ENCODE measurements at places on chromosomes 12 and 14. TPM values are rescaled to one million over a fixed set of nuclear protein-coding genes. Genes with fewer than 3 reads are reported as not detected.
A peak's percentile ranks its signal among the peaks of the same experiment; 100 is the strongest.

KLRC2 gene
- 0.39 TPM for total RNA-seq

EID3 gene
- 9.4 TPM for total RNA-seq

MRPS35 gene
- 54.0 TPM for total RNA-seq

EXOC3L4 gene
- total RNA-seq, result not detected

DNA sequence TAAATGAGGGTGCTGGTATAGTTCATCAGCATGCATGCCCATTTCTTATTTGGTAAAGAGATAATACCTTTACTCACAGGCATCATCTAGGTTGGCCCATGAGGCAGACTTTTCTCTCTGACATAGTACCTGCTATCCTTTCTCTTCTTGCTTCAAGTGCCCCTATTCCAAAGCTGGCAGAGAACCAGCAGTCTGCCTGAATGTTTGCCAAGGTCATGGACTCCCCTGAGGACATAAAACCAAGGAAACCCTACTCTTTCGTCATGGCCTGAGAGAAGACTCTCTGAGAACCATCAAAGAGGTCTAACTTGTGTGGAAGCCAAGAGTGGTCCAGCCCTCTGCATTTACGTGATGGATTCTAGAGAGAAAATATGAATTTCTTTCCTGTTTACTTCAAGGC is 11.9 kb downstream of the PPP1R36 start:
- peaks cover 7% of the 10 kb centered on the region for H3K4me1 ChIP-seq
- H3K4me3 ChIP-seq, result no peak overlapping the region

GRCh38 chr14:54808326-54809161 is 94.1 kb downstream of the GCH1 start:
- peaks cover 25% of the 10 kb centered on the region for H3K27me3 ChIP-seq
- H3K4me1 ChIP-seq, result peaks cover 2% of the 10 kb centered on the region
- H3K36me3 ChIP-seq, result no peaks in the 10 kb centered on the region
- no peak overlapping the region for H3K27ac ChIP-seq
- DNase-seq, result no peak

GRCh38 chr14:50829489-50830043 is 1.4 kb downstream of the NIN start:
- H3K4me1 ChIP-seq, result peaks cover 46% of the 10 kb centered on the region
- H3K27me3 ChIP-seq, result peaks cover 13% of the 10 kb centered on the region
- peaks cover 37% of the 10 kb centered on the region for H3K36me3 ChIP-seq
- DNase-seq, result no peak
- peak overlapping the region; percentile 4 for H3K27ac ChIP-seq

- no peak overlapping the region for H3K4me3 ChIP-seq
- DNase-seq, result no peak
- H3K27me3 ChIP-seq, result peaks cover 3% of the 10 kb centered on the region
- H3K36me3 ChIP-seq, result peaks cover 3% of the 10 kb centered on the region
- H3K27ac ChIP-seq, result no peak overlapping the region
Measured at GRCh38 chr12:55652352-55652751, 15.7 kb downstream of the OR10P1 start.

DNA sequence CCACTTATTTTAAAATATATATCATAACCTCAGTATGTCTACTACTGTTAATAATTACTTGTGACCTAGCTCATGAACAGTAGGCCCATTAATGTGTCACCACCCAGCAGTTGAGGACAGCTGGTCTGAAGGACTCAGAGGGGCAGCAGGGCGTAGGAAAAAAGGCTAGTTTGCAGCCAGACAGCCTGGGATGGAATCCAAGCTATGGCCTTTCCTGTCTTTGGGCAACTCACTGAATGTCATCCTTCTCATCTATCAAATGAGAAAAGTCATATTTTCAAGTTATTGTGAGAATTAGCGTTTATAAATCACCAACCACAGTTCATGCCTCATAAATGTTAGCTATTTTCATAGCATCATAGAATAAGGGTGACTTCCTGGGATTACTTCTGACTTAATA is 12.3 kb downstream of the DENND5B start:
- no peak overlapping the region for H3K27ac ChIP-seq
- no peaks in the 10 kb centered on the region for H3K27me3 ChIP-seq
- H3K36me3 ChIP-seq, result no peaks in the 10 kb centered on the region
- H3K4me3 ChIP-seq, result no peak overlapping the region
- no peaks in the 10 kb centered on the region for H3K4me1 ChIP-seq

GRCh38 chr12:84825149-84825548 is 87.5 kb downstream of the SLC6A15 start:
- no peaks in the 10 kb centered on the region for H3K27me3 ChIP-seq
- no peaks in the 10 kb centered on the region for H3K36me3 ChIP-seq
- no peak for DNase-seq
- H3K27ac ChIP-seq, result no peak overlapping the region

DNA sequence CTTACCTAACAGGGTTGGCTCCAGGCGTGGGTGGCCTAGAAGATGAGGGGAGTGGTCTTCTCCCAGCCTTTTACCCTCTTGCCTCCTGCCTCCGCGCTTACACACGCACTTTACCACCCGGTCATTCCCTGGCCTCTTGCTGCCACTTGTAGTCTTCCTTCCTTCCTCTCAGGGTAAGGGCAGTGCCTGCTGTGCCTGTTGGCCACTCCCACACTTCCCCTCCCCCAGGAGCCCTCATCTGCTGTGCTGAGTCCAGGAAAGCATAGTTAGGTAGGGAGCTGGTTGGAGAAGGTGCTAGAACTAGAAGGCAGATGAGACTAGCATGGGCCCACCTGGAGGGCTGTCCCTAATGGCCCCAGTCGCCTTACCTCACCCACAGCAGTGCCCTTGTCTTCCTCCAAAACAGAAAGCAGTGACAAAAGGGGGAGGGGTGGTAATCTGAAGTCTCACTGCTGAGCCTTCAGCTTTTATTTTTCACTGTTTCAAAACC is 54.3 kb upstream of the SRSF5 start:
- peak overlapping the region; percentile 9 for H3K4me3 ChIP-seq
- peaks cover 62% of the 10 kb centered on the region for H3K4me1 ChIP-seq
- DNase-seq, result no peak
- peaks cover 78% of the 10 kb centered on the region for H3K36me3 ChIP-seq
- H3K27ac ChIP-seq, result peak overlapping the region; percentile 83
- no peaks in the 10 kb centered on the region for H3K27me3 ChIP-seq

- H3K27ac ChIP-seq, result no peak overlapping the region
- H3K27me3 ChIP-seq, result no peaks in the 10 kb centered on the region
- no peaks in the 10 kb centered on the region for H3K36me3 ChIP-seq
- H3K4me3 ChIP-seq, result no peak overlapping the region
Measured at GRCh38 chr12:85237327-85237726, 42.7 kb upstream of the ALX1 start.

DNA sequence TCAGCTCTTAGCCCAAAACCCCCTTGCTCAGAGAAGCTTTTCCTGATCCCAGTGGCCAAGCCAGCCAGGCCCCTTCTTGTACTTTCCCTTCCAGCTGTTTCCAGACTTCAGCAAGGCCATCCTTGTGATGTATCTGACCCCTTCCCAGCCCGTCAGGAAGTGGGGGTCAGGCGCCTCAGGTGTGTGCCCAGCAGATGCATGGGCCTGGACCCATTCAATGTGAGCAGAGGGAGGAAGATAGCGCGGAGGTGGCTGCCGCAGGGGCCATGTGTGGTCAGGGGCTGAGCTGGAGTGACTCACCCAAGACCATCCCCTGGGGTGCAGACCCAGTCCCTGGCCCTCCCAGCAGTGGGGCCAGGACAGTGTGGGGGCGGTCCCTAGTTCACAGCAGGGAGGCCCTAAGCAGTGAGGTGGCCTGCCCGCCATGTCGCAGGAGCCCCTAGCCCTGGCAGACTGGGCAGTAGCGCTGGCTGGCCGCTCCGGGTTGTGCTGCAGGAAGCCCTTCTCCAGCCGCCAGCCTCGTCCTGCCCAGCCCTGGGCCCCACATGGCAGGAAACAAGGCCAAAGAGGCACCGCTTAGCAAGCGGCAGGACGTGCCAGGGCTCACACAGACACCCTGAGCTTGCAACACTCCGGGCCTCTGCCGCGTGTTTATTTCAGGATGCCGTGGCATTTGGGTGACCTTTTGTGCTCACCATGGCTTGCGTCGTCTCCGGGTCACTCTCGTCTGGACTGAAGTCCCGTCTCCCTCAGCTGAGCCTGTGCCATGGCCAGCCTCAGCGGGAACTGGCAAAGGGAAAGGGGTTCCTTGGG is 12.0 kb downstream of the ADSS1 start:
- no peaks in the 10 kb centered on the region for H3K27me3 ChIP-seq
- H3K4me1 ChIP-seq, result no peaks in the 10 kb centered on the region
- no peak overlapping the region for H3K4me3 ChIP-seq
- H3K36me3 ChIP-seq, result no peaks in the 10 kb centered on the region
- no peak overlapping the region for H3K27ac ChIP-seq

DNA sequence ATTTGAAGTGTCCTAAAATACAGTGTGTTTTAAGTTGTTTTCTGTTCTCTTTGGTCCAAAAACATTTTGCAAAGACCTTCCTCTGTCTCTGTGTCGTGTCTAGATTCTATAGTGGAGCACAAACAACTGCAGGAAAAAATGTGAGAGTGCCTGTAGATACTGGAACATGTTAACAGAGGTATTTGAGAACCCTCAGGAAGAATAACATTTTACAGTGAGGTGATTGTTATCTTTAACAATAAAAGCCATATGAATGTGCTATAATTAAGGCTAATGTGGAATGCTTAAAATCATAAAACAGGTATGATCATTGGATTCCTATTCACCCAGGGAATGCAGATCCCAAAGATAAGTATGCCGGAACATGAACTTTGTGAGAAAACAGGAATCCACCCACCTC is 98.0 kb downstream of the SAMD4A start:
- H3K27ac ChIP-seq, result no peak overlapping the region
- no peak for DNase-seq
- peaks cover 14% of the 10 kb centered on the region for H3K4me1 ChIP-seq
- H3K27me3 ChIP-seq, result peaks cover 39% of the 10 kb centered on the region

GRCh38 chr12:7103837-7104584 is 5.0 kb downstream of the C1RL start:
- no peak overlapping the region for H3K4me3 ChIP-seq
- no peak overlapping the region for H3K27ac ChIP-seq
- H3K27me3 ChIP-seq, result no peaks in the 10 kb centered on the region
- H3K36me3 ChIP-seq, result peaks cover 46% of the 10 kb centered on the region

Measured in activated T-helper 2 cell treated with anti-CD3 and anti-CD28 coated beads, Interferon-gamma antibody, Interleukin-2, Interleukin-4, amounts not matched to agents 10 μg/mL and 5 μg/mL and 100 μg/mL, durations not matched to agents 14 hours and 24 hours and 36 hours (primary cell).